ENCODE measurements at places on chromosomes 12 and 14.

GRCh38 chr12:47769234-47770085 lies 3.6 kb upstream of the SLC48A1 start:
- no peak for DNase-seq

- DNase-seq = no peak
These were observed 1.6 kb upstream of the OTUB2 start for GRCh38 chr14:94024549-94024948.

- no peak for DNase-seq
These were observed 377.1 kb upstream of the SFSWAP start for GRCh38 chr12:131333621-131334440.

- no peak for DNase-seq
These were observed 518.0 kb upstream of the TBX3 start for GRCh38 chr12:115201966-115202365.

DNA sequence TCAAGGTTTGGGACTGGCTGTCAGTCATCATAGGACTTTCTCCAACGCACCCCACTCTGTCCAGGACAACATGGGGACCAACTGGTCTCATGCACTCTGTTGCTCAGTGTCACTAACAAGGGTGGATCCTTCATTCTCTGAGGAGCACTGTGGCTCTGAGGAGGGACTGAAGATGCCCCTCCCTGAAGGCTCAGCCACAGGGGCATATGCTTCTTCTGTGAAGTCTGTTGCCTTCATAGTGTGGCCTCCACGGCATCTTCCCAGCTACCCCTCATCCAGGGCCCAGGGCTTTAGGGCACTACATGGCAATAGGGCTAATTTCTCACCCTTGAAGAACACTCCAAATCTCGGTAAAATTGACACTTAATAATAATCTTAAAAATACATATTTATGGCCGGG lies 14.3 kb upstream of the IFI27L2 start:
- DNase-seq = no peak

- DNase-seq = no peak
These were observed 20.7 kb upstream of the TCP11L2 start for GRCh38 chr12:106281804-106282203.

DNA sequence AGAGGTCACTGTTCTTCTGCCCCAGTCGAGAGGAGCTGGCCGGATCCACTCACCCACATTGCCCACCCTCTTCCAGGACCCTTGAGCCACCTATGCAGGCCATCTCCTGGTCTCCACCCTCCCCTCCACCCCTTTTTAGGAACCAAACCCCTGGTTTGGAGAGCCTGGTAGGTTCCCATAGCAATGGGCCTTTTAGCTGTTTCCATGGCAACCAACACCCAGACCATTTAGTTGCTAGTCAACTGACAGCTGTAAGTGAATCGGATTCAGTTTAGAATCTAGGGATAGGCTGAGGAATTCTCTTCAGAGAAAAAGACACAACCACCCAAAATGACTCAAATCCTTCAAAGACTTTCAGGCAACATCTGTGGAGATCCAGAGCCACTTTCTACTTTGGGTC lies 16.5 kb downstream of the NPC2 start:
- DNase-seq = no peak

DNA sequence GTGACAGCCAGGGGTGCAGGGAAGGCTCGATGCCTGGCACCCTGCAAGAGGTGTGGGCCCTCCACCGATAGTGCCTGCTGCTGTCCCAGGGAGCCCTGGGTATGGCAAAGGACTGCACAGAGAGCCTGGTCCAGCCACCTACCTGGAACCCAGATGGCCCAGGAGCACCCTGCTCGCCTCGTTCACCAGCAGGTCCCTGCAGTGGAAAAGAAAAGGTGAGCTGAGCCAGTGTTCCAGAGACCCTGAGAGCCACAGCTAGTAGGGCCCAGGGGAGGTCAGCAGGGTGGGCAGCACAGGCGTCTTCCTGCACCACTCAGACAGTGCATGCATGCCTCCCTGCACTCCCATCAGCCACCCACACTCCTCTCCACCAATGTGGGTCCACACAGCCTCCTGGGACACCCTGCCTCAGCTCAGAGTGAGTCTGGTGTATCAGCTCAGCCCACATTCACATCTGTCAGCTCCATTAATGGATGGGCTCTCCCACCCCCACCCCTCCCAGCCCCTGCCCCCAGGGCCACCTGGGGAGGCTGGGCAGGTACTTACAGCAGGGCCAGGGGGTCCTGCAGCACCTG lies 20.2 kb downstream of the TMEM106C start:
- no peak for DNase-seq

GRCh38 chr12:66776974-66777373 lies 98.1 kb upstream of the GRIP1 start:
- no peak for DNase-seq

DNA sequence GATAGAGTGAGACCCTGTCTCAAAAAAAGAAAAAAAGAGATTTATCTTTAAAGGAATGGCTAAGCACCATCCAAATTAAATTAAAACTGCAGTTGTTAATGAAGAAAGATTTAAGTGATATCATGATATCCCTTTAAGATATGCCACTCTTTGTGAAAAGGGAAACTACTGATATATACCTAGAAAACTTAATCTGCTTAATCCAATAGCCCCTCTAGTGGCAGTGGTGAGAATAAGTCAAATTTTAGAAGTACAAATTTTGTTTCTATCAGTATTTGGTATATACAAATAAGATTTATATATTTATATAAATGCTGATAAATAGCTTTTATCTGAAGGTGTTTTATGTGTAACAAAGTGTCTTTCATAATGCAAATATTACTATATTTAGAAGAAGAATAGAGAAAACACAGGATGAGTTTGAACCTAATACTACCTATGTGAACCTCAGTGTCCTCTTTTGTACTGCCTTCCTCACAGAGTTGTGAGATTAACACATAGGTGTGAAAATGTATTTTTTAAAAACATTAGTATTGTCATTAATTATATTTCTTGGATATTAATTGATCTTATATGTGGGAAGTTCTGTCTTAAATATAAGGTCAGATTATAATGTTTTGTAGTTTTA lies 51.4 kb upstream of the GARIN2 start:
- no peak for DNase-seq

GRCh38 chr12:104784592-104784991 lies 173.5 kb downstream of the SLC41A2 start:
- no peak for DNase-seq
